ENCODE measurements at places on chromosomes 1 and 21.

- no peak for DNase-seq
Measured at GRCh38 chr1:108878160-108878469, 1.3 kb downstream of the GPSM2 start.

- DNase-seq: no peak
Measured at GRCh38 chr1:230909974-230910754, 41.8 kb upstream of the C1orf198 start.

DNA sequence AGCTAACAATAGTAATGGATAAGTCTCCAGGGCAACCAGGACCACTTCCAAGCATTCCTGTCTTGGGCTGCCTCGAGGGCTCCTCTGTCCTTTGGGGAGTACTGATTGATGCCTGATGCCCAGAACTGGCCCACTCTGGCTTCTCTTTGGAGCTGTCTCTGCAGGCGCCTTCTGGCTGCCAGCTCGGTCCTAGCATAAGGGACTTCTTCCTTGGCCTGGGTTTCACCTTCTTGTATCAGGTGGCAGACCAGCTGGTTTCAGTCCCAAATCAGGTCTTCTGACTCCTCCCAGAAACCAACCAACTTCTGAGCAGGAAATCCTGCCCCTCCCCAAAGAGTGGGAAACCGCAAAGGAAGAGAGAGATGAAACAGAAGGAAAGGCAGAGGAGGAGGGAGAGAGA lies 10.6 kb downstream of the G0S2 start:
- no peak for DNase-seq

DNA sequence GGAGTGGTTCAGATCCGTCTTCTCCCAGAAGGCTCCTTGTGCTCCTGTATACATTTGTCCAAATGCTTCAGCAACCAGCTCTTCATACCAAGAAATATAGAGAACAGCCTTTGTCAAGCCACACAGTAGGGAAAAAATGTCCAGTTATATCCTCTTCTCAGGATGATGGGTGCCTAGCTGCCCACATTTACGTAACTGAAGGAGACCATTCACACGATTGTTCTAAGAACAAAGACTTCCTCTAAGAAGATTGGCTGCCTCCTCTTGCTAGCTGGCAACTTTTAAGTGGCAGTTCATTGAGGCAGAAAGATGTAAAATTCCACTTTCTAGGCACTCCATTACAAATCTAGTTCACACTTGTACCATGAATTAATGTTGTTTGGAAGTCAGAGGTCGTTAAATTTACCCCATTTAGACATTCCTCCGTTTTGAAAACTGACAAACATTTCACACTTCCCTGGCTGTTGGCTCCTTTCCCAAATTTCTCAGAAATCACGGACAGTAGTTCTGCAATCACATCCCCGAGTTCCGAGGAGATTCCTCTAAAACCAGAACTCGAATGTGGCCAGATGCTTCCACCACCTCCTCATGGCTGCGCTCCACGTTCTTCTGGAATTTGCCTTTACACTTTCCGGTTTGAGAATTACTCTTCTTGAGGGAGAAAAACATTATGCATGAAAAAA lies 45.6 kb upstream of the CSF1 start:
- DNase-seq: no peak

- no peak for DNase-seq
Measured at GRCh38 chr1:27517907-27518718, 28.1 kb upstream of the WASF2 start.

All from NK-92 treated with Interleukin-12 subunit alpha and Interleukin-12 subunit beta, amount 100 ng/mL, for 24 hours (cell line).